ENCODE measurements at places on chromosomes 11 and 22. TPM values are rescaled to one million over a fixed set of nuclear protein-coding genes. Genes with fewer than 3 reads are reported as not detected.
A peak's percentile ranks its signal among the peaks of the same experiment; 100 is the strongest.

- no peak overlapping the region for H3K4me3 ChIP-seq
- H3K27me3 ChIP-seq: no peaks in the 10 kb centered on the region
- H3K36me3 ChIP-seq: peaks cover 6% of the 10 kb centered on the region
- DNase-seq: peak; percentile 88
Observed at GRCh38 chr11:65551572-65552387, 6.4 kb downstream of the LTBP3 start.

DNA sequence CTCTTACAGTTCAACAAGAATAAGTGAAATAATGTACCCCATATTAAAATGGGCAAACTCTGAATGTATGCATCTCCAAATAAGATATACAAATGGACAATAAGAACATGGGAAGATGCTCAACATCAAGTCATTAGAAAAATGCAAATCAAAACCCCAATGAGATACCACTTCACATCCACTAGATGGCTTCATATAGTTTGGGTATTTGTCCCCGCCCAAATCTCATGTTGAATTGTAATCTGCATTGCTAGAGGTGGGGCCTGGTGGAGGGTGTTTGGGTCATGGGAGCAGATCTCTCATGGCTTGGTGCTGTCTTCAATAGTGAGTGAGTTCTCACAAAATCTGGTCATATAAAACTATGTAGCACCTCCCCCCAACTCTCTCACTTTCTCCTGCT is 5.7 kb downstream of the MPZL2 start:
- no peak overlapping the region for H3K4me3 ChIP-seq
- DNase-seq: no peak
- H3K4me1 ChIP-seq: peaks cover 18% of the 10 kb centered on the region
- H3K36me3 ChIP-seq: peaks cover 42% of the 10 kb centered on the region
- H3K27me3 ChIP-seq: no peaks in the 10 kb centered on the region
- no peak overlapping the region for H3K27ac ChIP-seq

- no peaks in the 10 kb centered on the region for H3K36me3 ChIP-seq
- H3K27me3 ChIP-seq: no peaks in the 10 kb centered on the region
Observed at GRCh38 chr11:6283453-6284023, 23.9 kb downstream of the CCKBR start.

GRCh38 chr22:45891996-45892621 is 84.9 kb downstream of the WNT7B start:
- no peaks in the 10 kb centered on the region for H3K4me1 ChIP-seq
- peak; percentile 59 for DNase-seq
- H3K27ac ChIP-seq: no peak overlapping the region
- H3K36me3 ChIP-seq: no peaks in the 10 kb centered on the region

- DNase-seq: no peak
- no peak overlapping the region for H3K27ac ChIP-seq
- no peak overlapping the region for H3K4me3 ChIP-seq
Observed at GRCh38 chr11:64650923-64651523, 60.0 kb downstream of the SLC22A12 start.

ESAM gene
- 164 TPM for total RNA-seq

DNA sequence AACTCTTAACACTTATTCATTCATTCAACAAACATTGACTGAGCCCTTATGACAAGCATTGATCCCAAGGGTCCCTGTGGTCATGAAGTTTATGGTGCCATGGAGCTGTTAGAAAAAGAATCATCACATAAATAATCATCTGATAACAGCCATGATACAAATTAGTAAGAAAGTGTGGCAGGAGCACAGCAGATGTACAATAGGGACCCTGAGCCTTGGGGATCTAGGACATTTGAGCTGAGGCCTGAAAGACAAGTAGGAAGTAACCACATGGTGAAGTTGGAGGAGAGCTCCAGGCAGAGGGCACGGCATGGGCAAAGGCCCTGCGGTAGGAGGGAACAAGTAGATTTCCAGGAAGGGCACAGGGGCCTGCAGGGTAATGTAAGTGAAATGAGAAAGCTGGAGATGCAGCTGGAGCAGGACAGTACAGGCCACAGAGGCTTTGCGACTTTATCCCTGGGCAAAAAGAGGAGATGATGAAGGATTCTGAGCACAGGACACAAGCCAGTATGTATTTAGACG is 6.8 kb upstream of the TCF20 start:
- H3K27ac ChIP-seq: no peak overlapping the region
- DNase-seq: no peak
- no peak overlapping the region for H3K4me3 ChIP-seq
- H3K4me1 ChIP-seq: no peaks in the 10 kb centered on the region
- H3K27me3 ChIP-seq: peaks cover 4% of the 10 kb centered on the region

KDM4F gene
- total RNA-seq: not detected

- no peak overlapping the region for H3K4me3 ChIP-seq
- no peaks in the 10 kb centered on the region for H3K27me3 ChIP-seq
- peaks cover 82% of the 10 kb centered on the region for H3K4me1 ChIP-seq
Observed at GRCh38 chr11:86046116-86046515, 22.8 kb downstream of the PICALM start.

DNA sequence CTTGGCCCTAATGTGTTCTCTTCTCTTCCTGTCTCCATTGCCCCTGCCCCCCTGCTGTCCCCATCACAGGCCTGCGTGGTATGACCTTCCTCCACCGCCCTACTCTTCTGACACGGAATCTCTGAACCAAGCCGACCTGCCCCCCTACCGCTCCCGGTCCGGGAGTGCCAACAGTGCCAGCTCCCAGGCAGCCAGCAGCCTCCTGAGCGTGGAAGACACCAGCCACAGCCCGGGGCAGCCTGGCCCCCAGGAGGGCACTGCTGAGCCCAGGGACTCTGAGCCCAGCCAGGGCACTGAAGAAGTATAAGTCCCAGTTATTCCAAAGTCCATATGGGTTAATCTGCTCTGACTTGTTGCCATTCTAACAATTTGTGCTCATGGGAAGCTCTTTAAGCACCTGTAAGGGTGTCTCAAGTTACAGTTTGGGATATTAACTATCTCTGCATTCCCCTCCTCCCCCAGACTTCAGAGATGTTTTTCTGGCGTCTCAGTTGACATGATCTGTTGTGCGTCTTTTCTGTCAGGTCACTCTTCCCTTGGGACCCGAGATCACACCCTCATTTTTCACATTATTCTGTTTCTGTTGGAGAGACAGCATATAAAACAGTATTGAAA is 60.0 kb downstream of the COMMD9 start:
- no peaks in the 10 kb centered on the region for H3K36me3 ChIP-seq
- no peak for DNase-seq
- no peak overlapping the region for H3K4me3 ChIP-seq
- no peaks in the 10 kb centered on the region for H3K4me1 ChIP-seq
- no peak overlapping the region for H3K27ac ChIP-seq

HTR3B gene
- not detected for total RNA-seq

GRCh38 chr11:11311169-11311568 is 41.9 kb downstream of the CSNK2A3 start:
- no peak for DNase-seq
- no peak overlapping the region for H3K27ac ChIP-seq
- no peak overlapping the region for H3K4me3 ChIP-seq
- peaks cover 10% of the 10 kb centered on the region for H3K4me1 ChIP-seq

SCGB2A2 gene
- total RNA-seq: not detected

NLRX1 gene
- 17.7 TPM for total RNA-seq

- H3K4me3 ChIP-seq: no peak overlapping the region
Observed at GRCh38 chr11:83195649-83196048, 2.1 kb downstream of the ANKRD42 start.

UBASH3B gene
- 42.2 TPM for total RNA-seq

GRCh38 chr11:1231396-1232020 is 8.6 kb downstream of the MUC5B start:
- no peaks in the 10 kb centered on the region for H3K27me3 ChIP-seq
- H3K4me3 ChIP-seq: no peak overlapping the region
- H3K36me3 ChIP-seq: no peaks in the 10 kb centered on the region

DNA sequence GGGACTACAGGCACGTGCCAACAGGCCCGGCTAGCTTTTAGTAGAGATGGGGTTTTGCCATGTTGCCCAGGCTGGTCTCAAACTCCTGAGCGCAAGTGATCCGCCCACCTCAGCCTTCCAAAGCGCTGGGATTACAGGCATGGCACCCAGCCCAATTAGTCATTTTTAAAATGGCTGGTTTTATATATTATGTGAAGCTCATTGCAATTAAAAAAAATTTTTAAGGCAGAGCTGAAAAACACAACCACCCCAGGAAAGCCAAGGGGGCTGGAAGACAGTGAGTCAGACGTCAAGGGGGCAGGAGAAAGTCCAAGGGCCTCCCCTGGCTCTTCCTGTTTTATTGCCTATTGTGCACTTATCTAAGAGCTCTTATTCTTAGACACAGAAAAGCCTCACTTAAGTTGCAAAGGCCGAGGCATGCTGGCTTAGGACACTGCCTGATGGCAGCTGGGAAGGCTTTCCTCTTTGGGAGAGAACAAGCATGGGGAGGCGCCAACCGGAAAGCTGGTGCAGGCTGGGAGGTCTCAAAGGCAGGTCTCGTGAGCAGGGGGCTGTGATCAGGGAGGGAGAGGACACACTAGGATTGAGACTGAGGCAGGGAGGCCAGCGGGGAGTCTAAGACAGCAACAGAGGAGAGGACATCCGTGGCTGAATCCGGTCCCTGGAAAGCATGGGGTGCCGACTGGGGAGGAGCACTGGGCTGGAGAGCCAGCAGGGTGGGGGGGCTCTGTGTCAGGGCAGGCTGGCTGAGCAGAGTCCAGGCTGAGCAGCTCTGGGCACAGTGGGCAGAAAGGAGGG is 11.1 kb upstream of the OSM start:
- H3K4me1 ChIP-seq: peaks cover 17% of the 10 kb centered on the region
- no peaks in the 10 kb centered on the region for H3K27me3 ChIP-seq
- H3K27ac ChIP-seq: peak overlapping the region; percentile 36
- no peak overlapping the region for H3K4me3 ChIP-seq
- no peaks in the 10 kb centered on the region for H3K36me3 ChIP-seq
- DNase-seq: no peak

DNA sequence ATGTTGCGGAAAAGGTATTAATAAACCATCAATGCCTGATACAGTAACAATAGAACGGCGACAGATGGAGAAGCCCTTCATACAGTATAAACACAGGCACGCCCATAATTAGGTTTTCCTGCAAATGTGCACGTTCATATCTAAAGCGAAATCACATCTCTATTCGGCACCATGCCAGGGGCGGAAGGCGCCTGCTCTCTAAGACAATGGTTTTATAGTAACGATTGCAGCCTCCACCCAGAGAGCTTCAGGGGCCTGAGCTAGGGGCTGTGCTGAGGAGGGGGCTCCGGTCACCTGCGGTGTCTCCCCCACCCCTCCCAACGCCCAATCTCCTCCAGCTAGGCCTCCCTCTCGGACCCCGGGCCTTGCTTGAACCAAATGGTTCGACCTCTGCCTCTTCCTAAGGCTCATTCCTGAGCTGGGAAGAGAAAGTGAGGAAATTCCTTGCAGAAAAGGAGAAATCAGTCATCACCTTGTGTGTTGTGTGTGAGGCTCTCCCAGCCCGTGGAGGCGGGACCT is 9.6 kb downstream of the KRTAP5-5 start:
- no peaks in the 10 kb centered on the region for H3K27me3 ChIP-seq
- no peaks in the 10 kb centered on the region for H3K36me3 ChIP-seq
- H3K4me3 ChIP-seq: no peak overlapping the region
- DNase-seq: no peak
- no peaks in the 10 kb centered on the region for H3K4me1 ChIP-seq

UPK3A gene
- not detected for total RNA-seq

- peaks cover 13% of the 10 kb centered on the region for H3K36me3 ChIP-seq
- peaks cover 20% of the 10 kb centered on the region for H3K4me1 ChIP-seq
- peak overlapping the region; percentile 3 for H3K27ac ChIP-seq
- H3K4me3 ChIP-seq: no peak overlapping the region
- no peaks in the 10 kb centered on the region for H3K27me3 ChIP-seq
Observed at GRCh38 chr22:24407884-24408283, 19.5 kb upstream of the ADORA2A start.

DNA sequence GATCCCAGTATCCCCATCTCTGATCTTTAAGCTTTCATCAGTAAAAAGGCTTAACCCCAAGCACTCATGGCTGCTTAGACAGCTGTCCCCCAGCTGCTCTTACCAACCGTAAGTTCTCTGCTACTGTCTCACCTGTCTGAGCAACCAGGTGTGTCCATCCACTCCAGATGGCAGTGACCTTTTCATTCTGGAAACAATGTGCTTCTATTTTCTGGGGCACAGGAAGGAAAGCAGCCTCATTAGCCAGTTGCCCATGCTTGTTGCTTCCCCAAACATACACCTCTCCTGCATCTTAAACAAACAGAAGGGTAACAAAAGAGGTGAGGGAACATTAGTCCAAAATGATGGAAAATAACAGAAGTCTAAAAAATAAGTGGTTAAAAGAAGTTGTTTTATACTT is 24.4 kb downstream of the SERGEF start:
- no peak overlapping the region for H3K4me3 ChIP-seq
- H3K36me3 ChIP-seq: peaks cover 38% of the 10 kb centered on the region
- no peaks in the 10 kb centered on the region for H3K4me1 ChIP-seq

DNA sequence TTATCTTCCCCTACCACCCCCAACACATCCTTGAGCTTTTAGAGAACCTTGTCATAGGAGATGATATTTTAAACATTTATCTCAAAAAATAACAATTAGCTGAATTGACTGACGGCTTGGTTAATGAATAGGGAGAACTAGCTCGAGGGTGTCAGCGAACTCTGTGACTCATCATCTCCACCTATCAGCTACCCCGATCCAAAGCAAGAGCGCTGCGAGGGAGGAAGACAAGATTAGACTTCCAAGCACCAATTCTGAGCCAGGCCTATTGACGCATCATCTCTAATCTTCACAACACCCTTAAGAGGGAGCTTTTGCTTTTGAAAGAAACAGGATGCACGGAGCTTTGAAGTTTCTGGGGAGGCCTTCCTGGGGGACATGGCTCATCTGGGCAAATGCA is 51.0 kb upstream of the GALNT18 start:
- H3K27ac ChIP-seq: no peak overlapping the region
- H3K27me3 ChIP-seq: no peaks in the 10 kb centered on the region
- no peak for DNase-seq
- no peaks in the 10 kb centered on the region for H3K36me3 ChIP-seq
- H3K4me1 ChIP-seq: no peaks in the 10 kb centered on the region
- H3K4me3 ChIP-seq: no peak overlapping the region

FXYD2 gene
- 3.6 TPM for total RNA-seq

GRCh38 chr11:5923427-5923776 is 18.6 kb upstream of the OR56A3 start:
- H3K4me1 ChIP-seq: no peaks in the 10 kb centered on the region
- no peaks in the 10 kb centered on the region for H3K27me3 ChIP-seq
- no peak overlapping the region for H3K27ac ChIP-seq
- H3K36me3 ChIP-seq: no peaks in the 10 kb centered on the region
- no peak for DNase-seq

MOV10L1 gene
- total RNA-seq: 1.2 TPM

GRCh38 chr11:119085437-119085847 is 761 bp downstream of the HMBS start:
- peak overlapping the region; percentile 91 for H3K4me3 ChIP-seq
- H3K27ac ChIP-seq: peak overlapping the region; percentile 92
- H3K27me3 ChIP-seq: no peaks in the 10 kb centered on the region
- no peak for DNase-seq
- H3K4me1 ChIP-seq: peaks cover 14% of the 10 kb centered on the region
- H3K36me3 ChIP-seq: peaks cover 27% of the 10 kb centered on the region

NRXN2 gene
- 0.72 TPM for total RNA-seq

- peaks cover 34% of the 10 kb centered on the region for H3K4me1 ChIP-seq
- H3K27ac ChIP-seq: no peak overlapping the region
- DNase-seq: no peak
- peaks cover 27% of the 10 kb centered on the region for H3K36me3 ChIP-seq
Observed at GRCh38 chr22:37571258-37571991, 8.5 kb downstream of the LGALS2 start.

BTBD18 gene
- not detected for total RNA-seq

GRCh38 chr22:24129980-24130379 is 51.3 kb upstream of the SUSD2 start:
- H3K4me1 ChIP-seq: peaks cover 20% of the 10 kb centered on the region
- H3K27me3 ChIP-seq: no peaks in the 10 kb centered on the region
- no peak for DNase-seq
- no peak overlapping the region for H3K4me3 ChIP-seq

All from upper lobe of right lung (tissue), 1 donor.